ENCODE measurements at places on chromosomes 3 and 15. TPM values are rescaled to one million over a fixed set of nuclear protein-coding genes. Genes with fewer than 3 reads are reported as not detected.

DNA sequence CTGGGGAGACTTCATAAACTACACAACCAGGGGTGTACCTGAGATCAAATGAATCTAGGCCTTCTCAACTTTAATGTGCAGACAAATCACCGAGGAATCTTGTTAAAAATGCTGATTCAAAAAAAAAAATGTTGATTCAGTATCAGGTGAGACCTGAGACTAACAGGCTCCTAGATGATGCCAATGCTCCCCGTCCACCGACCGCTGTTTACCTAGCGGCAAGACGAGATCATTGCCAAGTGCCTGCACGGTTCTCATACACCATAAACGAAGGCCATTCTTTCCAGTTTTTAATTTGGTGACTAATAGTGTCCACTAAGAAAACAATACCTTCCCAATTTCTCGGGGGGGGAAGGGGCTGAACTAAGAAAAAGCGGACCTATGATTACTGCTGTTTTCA is 2.5 kb upstream of the FSIP1 start:
- DNase-seq: no peak

DNA sequence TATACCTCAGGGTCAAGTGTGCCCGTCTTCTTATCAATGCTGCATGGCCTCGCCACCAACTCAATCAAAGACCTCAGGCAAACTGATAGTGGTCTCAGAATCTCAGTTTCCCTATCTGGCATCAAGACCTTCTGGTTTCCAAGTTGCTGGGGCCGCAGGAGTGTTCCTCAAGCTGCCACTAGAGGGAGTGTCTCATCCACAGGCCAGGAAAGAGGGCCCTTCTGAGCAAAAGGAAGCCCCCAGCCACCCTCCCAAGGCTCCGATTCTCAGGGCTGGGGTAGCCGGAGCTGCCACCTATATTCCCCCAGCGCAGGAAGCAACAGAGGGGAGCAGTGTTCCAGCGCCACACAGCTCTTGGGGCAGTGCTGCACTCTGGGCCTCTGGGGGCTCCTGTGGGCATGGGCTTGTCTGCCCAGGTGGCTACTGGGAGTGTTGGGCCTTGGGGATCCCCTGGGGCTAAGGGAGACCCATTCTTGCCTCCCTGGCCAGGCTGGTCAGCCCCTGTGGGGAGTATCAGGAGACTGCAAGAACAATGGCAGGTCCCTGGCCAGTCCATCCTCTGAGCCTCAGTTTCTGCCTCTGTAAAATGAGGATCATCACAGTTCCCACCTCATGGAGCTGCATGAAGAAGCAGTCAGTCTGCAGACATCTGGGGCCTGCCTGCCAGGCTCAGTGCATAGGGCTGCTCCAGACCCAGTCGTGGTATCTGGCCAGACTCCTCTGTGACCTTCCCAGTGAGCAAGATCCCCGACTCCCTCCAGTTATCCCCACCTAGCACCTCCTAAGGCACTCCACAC is 23.4 kb upstream of the SEC13 start:
- no peak for DNase-seq

Gene RHOV
- not detected for total RNA-seq

Gene CORO2B
- total RNA-seq: 9.7 TPM

Gene IL5RA
- 0.51 TPM for total RNA-seq
